Urinary bladder (tissue), 4 donors: ENCODE measurements at places on chromosomes 6 and 20.

- no peak for DNase-seq
These were observed 54.0 kb downstream of the ASXL1 start for GRCh38 chr20:32411955-32412706.

DNA sequence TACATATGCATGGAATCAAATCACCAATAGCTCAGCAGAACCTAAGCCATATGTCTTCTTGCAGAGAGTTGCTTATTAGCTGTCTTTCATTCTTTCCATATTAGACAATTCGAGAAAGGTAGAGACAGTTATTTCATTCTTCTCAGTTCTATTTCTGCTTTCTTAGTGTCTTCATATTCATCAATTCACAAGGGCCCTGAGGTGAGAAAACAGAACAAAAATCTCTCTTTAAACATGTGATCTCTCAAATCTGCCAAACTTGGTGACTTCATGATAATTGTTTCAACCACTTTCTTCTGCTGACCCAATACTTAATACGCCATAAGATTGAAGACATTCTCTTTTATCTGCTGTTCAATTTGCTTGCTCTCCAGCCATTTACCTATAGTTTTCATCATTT, 229.7 kb upstream of the MARCKS start:
- DNase-seq, result no peak

DNA sequence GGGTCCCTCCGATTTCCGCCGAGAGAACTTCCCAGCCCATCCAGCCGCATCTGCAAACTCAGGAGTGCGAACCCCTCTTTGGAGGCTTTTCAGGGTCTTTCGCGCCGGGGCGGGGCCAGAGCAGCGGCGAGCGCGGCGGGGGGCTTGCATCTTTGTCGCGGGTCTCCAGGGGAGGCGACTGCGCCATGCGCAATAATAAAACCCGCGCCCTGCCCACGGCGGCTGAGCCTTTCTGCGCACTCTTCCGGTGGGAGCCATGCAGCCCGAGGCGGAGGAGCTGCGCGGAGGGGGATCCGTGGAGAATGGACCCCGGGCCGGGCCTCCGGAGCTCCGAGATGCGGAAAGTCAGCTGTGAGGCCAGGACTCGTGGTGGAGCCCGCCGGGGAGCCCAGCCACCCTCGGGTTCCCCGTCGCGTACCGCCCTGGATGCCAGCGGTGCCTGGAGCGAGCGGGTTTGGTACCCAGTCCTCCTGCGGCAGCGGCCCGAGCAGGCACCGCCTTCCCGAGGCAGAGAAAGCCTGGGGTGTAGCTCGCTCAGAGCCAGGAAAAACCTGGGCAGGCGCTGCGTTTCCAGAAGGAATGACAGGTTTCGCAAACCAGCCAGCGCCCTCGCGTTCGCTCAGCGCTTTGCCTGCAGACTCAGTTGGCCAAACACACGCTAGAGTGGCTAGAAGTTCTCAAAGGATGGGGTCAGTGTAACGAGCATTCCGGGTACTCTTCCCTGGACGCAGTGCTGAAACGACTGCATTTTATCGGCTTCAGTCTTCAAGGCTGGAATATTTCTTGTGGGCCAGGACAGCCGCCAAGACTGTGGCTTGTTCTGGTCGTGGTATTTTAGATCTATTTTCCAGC, 1.2 kb downstream of the AKAP12 start:
- DNase-seq, result no peak

GRCh38 chr20:32380745-32381144, 22.6 kb downstream of the ASXL1 start:
- no peak for DNase-seq

- no peak for DNase-seq
These were observed 209.3 kb upstream of the PDE10A start for GRCh38 chr6:165872311-165872710.

- no peak for DNase-seq
These were observed 26.2 kb downstream of the HDAC2 start for GRCh38 chr6:113944701-113945100.

DNA sequence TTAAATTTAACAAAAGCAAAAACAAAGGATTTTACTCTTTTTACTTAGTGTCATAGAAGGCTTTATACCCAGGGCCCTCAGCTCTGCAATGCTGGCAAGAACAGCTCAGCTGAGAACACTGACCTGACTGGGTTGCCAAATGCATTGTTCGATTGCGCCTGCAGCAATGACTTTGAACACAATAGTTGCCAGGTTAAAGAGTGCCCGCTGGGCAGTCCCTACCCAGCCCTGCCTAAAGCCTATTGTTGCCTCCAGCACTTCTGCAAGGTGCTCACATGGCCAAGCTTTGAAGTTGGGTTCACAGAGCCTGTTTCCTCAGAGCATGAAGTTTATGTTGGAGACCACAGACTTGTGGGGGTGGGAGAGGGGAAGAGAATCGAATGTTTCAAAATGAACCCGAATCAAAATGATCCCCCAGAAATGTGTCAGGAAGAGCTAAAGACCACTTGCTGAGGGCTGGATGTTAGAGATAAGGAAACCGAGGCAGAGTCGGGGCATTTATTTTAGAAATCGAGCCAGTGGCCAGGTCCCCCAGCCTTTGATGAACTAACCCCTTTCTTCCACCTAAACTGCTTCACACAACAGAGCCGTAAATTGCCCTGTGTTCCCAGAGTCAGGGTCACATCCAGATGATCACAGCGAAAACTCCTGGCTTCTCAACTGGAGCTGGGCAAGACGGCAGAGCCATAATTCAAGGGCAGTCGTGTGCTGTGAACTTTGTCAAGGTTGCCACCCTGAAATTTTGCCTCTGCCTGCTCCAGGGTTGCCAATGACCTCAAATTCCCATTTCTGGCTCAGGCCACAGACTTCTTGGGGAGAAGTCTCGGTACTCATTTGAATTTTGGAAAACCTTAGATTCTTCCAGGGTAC, 55.0 kb downstream of the FOXA2 start:
- DNase-seq, result no peak

DNA sequence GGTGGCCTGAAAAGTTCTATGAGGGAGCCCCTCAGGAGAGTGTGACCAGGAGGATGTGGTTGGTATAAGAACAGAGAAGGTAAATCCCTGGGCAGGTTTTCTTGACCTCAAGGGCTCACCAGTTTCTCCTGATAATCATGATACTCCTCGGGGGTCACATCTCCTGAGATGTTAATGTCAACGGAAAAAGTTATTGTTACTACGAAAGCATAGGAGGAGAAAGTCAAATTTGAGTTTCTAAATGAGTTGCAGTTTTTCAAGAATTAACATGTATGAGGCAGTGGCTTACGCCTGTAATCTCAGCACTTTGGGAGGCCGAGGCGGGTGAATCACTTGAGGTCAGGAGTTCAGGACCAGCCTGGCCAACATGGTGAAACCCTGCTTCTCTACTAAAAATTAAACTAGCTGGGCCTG, 23.4 kb downstream of the MGME1 start:
- no peak for DNase-seq

DNA sequence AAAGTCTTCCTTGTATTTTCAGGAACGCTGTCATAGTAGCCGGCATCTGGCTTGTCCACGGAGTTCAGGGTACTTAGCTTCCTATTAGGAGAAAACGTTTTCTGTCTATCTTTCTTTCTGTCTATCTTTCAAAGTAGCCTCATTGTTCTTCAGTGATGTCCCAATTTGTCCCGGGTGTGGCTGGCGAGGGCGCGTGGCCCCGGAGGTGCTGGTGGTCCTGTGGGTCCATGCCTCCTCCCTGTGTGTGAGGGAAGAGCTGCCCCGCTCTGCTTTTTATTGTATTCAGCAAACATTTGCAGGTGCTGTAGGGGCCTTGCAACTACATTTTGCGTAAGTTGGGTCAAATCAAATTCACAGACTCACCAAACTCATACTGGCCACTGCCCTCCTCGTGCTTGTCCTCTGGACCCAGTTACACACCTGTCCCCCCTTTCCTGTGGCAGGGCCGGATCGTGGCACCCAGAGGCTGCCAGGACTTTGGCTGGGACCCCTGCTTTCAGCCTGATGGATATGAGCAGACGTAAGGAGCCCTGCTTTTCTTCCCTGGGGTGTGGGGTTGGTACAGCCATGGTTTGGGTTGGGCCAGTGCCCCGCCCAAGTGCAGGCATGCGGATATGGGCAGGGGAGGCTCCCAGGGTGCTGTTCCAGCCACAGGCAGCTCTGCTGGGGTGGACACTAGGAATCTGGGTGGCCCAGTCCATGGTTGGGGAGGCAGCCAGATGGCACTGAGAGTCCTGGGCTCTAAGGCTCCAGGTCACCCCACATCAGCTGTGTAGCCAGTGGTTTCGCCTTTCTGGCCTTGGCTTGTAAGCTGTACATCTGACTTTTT, 12.3 kb downstream of the ITPA start:
- DNase-seq, result no peak

DNA sequence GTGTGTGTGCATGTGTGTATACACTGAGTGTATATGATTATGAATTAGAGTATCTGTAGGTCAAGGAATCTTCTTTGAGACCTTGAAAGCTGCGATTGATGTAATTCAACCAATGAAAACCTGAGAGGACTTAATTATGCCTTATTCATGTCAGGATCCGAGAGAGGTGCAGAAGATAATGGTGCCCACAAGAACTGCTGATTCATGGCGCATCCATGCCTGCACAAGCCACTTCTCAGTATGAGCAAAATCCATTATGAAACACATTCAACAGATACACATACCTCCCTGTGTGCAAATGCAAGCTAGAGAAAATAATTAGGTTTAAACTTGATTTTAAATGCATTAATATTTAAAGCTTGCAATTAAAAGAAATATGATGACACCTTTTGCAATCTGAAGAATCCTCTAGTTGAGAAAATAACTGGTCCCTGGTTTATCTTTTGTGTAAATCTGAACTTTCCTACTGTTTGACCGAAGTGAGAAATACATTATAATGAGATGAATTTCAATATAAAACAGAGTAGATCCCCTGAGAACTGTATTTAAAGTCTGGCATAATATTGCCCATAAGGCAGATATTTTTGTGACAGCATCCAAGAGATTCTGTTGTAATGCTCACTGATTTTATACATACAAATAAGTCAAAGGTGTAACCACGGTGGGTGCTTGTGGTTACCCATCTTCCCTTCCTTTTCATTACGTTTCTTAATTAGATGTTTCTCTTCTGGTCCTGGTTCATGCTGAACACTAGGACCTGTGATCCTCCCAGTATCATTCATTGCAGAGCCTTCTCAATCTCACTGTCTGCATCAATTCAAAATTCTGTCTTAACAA, 45.6 kb downstream of the LY86 start:
- DNase-seq, result no peak
